Activated T-helper 1 cell treated with Interleukin-2 at 50 U/mL for 16 hours (primary cell): ENCODE measurements at places on chromosomes 6 and 20.

- DNase-seq, result no peak
Measured at GRCh38 chr6:120348926-120349325, 985.4 kb downstream of the TBC1D32 start.

- no peak for DNase-seq
Measured at GRCh38 chr6:78400076-78400475, 467.3 kb upstream of the IRAK1BP1 start.

DNA sequence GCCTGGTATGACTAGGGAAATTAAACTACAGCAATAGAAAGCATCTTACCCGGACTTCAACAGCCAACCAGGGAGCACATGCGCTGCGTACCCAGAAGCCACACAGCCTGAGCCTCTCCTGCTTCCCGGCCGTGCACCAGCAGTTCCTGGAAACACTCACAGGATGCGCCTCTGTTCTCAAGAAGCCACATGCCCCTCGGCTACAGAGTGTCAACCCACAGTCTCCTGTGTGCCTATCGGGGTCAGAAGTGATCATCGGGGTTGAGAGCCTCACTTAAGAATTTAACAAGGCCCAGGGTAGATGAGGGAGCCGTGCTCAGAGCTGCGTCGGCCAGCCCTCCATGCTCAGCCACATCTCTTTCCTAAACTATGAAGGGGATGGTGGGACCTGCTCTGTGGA, 147.2 kb upstream of the GGTLC1 start:
- no peak for DNase-seq

- no peak for DNase-seq
Measured at GRCh38 chr6:40982917-40983316, 56.1 kb downstream of the UNC5CL start.

DNA sequence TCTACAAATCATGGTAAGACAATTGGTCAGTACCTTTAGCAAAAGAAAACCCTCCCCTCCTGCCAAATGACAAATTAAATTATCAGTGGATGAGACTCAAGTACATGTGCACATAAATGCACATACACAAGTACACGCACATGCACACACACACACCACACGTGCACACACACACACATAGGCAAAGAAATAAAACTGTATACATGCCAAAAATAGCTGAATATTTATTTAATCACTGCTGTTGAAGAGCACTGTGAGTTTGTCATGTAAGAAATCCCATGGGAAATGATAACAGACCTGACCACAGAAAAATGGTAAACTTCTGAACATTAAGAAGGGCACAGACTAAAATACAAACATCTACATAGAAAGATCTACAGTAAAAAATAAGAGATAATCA, 46.6 kb upstream of the TNFAIP3 start:
- no peak for DNase-seq

DNA sequence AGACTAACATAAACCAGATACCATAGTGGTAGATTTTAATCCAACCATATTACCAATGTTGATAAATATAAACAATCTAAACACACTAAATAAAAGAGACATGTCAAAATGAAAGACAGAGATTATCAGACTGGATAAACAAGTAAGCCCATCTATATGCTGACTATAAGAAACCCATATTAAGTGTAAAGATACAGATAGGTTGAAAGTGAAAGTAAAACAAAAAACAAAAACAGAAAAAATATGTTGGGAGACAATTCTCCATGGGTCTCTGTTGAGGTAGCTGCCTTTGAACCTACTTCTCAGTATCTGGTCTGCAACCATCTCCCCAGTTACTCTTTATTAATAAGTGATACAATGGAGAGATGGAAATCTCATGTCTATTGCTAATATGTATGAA, 21.2 kb downstream of the REV3L start:
- DNase-seq, result no peak
